COR-L47 (cell line): ENCODE measurements at places on chromosomes 5 and 9.

DNA sequence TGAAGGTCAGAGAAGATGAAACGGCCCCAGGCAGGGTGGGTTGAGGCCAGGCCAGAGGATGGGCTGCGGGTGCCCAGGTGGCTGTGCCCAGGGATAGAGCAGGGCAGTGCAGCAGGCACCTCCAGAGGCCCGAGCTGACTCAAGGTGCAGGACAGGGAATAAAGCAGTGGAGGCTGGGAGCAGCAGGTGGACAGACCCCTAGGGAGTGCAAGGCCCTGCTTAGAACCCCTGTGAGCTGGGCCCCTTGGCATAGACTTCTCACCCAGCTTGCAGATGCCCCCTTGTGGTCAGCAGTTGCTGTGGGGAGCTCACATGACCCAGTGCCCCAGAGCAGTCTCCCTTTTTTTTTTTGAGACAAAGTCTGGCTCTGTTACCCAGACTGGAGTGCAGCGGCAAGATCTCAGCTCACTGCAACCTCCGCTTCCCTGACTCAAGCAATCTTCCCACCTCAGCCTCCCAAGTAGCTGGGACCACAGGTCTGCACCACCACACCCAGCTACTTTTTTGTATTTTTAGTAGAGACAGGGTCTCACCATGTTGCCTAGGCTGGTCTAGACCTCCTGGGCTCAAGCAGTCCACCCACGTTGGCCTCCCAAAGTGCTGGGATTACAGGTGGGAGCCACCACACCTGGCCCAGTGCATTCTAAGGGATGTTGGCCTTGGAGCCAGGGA lies 118.8 kb downstream of the WNK2 start:
- DNase-seq, result peak; percentile 68

GRCh38 chr5:156922207-156922792 lies 40.7 kb downstream of the TIMD4 start:
- no peak for DNase-seq

DNA sequence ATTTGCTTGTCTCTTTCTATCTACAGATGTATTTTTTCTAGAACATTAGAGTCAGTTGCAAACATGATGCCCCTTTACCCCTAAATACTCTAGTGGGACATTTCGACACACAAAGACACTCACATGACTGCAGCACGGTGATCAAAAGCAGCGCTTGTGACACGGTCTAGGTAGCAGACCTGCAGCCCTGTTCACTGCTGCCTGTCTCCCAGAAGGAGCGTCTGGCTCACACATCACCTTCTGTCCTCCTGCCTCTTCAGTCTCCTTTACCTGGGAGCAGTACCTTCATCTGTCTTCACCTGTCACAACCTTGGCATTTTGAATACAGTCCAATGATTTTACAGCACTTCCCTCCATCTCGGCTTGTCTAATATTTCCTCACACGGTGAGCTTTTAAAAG lies 51.9 kb upstream of the SH3PXD2B start:
- DNase-seq, result no peak

DNA sequence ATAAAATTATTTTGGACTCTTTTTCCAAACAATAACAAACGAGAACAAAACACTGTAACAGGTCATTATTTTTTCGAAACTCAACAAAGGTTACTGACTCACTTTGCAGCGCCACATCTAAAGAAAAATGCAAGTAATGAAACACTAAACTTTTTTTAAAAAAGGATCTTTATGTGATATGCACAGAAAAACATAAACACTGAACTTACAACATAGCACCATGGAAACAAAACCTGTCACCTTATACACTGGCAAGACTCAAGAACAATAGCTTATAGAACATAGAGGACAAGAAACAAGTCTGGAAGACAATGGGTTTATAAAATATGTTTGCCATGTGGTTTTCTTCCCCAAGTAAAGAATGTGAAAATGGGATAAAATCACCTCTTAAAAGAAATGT lies 85.2 kb downstream of the AUH start:
- no peak for DNase-seq

GRCh38 chr5:126383246-126383645 lies 40.0 kb upstream of the GRAMD2B start:
- peak; percentile 37 for DNase-seq

DNA sequence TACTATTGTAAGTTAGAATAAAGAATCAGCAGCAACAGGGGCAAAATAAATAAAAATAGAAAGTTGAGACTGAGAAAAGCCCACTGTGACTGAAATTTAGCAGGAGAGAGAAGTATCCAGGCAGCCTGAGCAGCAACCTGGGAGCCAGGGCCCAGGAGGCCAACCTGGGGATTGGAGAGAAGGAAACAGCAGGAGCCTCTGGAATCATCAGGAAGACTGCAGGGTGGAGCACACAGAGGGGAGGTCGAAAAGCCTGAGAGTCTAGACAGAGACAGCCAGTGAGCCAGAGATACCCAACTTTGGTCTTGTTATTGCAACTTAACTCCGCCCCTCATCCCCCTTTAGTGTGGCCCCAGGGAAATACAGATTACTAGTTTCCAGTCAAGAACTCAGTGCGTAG lies 98.6 kb downstream of the SLC1A3 start:
- DNase-seq, result no peak
